SHP77 (cell line): ENCODE measurements at places on chromosomes 4 and X.

DNA sequence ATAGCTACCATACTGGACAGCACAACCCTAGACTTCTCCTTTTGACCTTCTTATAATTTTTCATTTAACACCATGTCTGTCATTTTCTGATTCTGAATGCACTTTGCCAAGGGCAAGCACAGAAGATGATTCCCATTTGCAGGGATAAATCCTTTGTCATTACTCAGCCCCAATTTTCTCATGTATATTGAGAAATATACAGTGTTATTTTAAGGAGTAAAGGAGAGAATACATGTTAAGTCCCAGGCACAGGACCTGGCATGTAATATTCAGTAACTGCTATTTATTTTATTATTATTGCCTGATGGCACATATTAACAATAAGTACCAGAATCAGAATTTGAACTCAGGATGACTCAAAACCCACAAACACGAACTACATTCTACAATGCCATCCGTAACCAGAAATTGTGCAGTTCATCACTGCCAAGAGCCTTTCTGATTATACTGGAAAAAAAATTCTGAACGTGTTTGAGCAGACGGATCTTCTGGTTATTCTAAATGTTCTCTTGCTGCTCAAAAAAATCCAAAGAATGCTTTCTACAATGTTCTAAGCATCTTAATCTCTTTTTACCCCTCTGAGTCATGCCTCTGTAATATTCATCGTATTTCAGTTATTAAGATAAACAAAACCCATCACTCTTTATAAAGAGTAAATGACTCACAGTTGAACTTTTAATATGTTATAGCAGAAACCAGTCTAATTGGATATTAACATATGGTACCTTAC lies 170.0 kb downstream of the MID1 start:
- no peak for DNase-seq

- DNase-seq = no peak
These were observed 17.6 kb downstream of the SLC2A9 start for GRCh38 chr4:10003666-10004065.

DNA sequence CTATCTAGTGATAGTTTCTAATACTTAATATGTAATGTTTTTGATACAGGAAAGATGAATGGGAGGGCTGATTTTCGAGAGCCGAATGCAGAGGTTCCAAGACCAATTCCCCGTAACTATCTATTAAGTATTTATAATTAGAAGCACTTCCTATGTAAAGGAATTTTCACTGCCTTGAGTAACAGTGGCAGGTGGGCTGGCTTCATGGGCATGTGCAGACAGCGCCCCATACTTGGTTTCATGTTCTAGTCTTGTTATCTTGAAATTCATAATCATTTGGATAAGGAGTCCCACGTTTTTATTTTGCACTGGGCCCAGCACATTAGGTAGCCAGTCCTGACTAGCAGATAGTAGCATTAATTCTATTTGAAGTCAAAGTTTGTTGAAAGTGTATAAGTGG lies 1.7 kb downstream of the OCIAD1 start:
- no peak for DNase-seq

DNA sequence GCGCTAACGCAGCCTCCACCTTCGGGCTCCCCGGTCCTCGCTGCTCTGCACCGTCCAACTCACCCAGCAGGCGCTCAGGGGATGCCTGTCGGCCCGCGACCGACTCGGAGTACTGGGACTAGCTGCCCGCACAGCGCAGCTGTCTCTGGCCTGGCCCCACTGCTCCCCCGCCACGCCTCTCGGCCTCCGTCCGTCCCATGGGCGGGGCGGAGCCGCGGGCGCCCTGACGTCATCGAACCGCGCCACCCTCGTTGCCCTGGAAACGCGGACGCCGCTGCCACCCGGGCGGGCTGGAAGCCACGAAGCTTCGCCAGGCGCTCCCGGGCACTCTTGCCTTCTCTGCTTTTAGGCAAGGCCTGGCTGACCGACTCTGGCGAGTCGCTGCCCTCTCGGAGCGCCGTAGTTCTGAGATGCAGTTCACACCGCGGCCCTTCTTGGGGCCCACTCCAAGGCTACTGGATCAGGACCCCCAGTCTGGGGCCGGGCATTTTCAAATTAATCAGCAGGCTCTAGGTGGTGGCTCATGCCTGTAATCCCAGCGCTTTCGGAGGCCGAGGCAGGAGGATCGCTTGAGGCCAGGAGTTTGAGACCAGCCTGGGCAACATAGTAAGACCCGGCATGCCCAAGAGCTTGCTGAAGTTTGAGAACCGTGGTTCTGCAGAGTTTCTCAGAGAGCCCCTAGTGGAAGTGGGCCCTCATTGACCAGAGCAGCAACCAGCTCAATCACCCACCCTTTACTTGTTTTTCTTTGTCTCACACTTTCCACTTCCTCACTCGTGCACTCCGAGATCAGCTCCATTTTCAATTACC lies 12.0 kb downstream of the ACOX3 start:
- DNase-seq = peak; percentile 54

- DNase-seq = no peak
These were observed 14.3 kb downstream of the CCDC160 start for GRCh38 chrX:134251241-134251640.

DNA sequence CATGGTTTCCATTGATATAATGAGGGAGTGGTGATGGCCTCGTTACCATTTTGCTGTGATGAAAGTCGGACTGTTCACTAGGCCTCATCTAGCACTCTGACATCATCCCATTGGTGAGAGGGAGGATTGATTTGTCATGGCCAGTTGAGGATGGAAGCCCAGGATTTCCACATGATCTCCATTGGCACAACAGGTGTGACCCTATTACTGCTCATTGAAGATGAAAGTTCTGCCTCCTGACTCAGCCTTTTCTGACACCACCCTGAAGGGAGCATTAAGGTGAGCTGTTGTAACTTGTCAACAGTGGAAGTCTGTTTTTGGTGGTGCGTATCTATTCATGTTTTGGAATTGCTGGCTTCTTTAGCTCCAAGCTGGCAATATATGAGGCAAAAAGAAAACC lies 144.2 kb downstream of the PABPC4L start:
- DNase-seq = no peak
